NAMALWA (cell line): ENCODE measurements at places on chromosomes 6 and 20.
A peak's percentile ranks its signal among the peaks of the same experiment; 100 is the strongest.

DNA sequence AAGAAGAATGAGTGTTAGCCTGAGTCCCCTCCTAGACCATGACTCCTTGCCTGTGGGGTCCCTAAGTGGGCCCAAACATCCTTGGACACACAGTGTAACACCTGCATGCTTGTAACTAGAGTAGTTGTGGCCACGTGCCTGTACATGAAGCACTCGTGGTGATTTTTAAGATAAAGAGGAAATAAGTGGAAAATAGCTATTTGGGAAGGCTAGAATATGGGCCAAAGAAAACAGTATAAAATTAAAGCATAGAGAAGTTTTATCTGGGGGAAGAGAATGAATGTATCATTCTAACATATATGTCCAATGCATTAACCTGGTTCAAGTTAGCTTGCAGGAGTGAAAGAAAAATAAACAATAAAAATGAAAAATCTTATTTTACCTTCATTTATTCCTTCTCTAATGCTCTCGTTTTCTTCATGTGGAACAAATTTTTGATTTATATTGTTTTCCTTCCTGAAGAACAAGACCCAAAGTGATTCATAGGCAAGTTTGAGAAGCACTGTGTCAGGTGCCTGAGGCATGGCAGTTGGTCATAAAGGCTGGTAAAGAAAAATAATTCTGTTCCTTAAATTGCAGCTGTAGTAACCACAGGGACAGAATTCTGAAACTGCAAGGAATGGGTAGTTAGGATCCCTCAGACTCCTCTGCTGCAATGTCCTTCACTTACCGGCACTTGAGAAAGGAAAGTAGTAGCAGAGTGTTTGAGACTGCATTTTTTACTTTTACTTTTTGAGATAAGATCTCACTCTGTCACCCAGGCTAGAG lies 8.5 kb upstream of the CST3 start:
- DNase-seq, result no peak

DNA sequence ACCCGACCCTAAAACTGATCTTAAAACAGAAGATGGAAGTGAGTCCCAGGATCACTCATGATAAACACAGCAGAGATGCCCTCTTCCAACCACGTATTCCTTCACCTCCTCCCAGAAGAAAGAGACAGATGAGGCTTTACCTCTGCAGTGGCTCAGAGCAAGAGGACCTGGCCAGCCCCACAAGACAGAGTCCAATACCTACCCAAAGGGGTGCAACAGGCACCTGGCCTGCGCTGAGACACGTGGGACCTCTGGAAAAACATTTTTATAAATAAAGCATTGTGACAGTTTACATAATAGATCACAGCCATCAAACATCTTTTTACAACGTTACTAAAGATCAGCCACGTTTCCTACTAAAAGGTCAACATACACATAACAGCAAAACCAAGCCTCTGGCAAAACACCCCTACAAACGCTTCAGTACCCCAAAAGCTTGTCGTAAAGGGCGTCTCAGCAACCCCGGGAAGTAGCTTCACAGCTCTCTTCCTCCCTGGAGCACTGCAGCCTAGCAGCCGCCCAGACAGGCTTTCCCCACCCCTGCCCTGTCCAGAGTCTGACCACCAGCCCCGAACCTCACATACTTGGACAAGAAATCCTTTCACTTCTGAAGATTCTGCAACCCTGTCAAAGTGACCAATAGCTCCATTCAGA lies 2.9 kb downstream of the TAF4 start:
- DNase-seq, result no peak

GRCh38 chr20:32509639-32510066 lies 75.5 kb downstream of the NOL4L start:
- DNase-seq, result peak; percentile 85

- no peak for DNase-seq
Measured at GRCh38 chr6:163284151-163284550, 130.4 kb upstream of the QKI start.

- DNase-seq, result peak; percentile 58
Measured at GRCh38 chr6:131061041-131061750, 1.8 kb downstream of the EPB41L2 start.

DNA sequence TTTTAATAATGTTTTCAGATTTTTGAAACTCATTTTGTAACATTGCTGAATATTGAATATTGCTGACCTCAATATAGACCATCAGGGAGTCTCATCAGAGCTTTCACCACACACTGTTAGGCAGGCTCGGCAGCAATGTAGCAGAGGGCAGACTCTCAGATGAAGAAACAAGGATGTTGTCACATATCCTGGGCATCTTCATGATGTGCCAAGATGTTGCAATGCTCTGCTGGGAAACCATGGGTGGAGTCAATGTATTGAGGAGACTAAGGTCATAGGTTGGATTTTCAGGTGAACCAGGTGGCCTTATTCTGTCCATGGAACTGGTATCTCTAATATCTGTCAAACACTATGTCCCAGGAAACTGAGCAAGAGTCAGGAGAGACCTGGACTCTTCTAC lies 27.3 kb downstream of the NR2E1 start:
- no peak for DNase-seq

DNA sequence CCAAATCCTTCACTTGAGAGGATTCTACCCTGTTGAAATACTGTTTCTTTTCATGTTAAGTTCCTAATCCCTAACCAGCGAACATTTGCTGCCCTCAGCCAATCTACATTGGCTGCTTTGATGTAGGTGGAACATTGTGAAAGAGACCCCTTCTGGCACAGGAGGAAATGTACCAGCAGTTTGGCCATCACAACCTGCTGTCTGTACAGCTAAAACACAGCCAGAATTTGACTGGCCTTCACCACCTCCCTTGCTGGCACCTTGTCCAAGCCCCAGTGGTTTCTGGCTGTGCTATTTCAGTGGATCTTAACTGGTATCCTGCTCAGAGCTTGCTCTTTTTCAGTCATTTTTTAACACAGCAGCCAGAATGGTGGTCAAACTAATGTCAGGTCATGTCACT lies 202.1 kb upstream of the EPHA7 start:
- DNase-seq, result peak; percentile 3

GRCh38 chr6:1075444-1075843 lies 236.5 kb upstream of the FOXQ1 start:
- DNase-seq, result no peak

- no peak for DNase-seq
Measured at GRCh38 chr6:131160254-131160758, 25.0 kb downstream of the AKAP7 start.

GRCh38 chr6:139605350-139605749 lies 230.9 kb upstream of the CITED2 start:
- DNase-seq, result no peak

- no peak for DNase-seq
Measured at GRCh38 chr6:149037051-149037671, 280.4 kb upstream of the TAB2 start.

GRCh38 chr6:131117878-131118277 lies 17.4 kb upstream of the AKAP7 start:
- peak; percentile 23 for DNase-seq

GRCh38 chr6:22221211-22221610 lies 75.6 kb downstream of the PRL start:
- no peak for DNase-seq

DNA sequence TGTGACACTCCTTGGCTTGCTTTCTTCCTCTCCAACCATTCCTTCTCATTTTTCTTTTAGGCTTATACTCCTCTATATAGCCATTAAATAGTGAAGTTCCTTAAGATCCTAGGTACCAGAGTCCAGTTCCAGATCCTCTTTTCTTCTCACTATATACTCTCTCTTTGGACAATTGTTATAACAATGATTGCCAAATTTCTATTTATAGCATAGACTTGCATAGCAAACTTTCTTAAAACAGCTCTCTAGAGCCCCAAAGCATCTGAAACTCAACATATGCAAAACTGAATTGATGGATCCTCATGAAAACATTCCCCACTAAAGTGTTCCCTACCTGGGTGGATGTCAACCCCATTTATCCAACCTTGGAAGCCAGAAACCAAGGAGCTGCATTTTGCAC lies 13.4 kb downstream of the PHIP start:
- no peak for DNase-seq

DNA sequence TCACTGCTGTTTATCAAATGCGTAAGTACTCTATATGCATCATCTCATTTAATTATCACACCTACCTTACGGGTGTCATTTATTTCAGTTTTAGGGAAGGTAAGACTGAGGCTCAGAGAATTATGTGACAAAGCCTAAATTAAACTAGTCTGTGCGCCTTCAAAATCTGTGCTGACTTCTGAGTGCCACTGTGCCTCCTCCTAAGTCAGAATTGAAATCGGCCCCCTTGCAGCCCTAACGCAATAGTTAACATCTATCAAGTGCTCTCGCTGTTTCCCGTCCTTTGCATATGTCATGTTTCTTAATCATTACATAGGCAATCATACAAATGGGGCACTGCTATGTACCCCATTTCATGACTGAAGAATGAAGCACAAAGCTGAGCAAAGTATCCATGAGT lies 79.0 kb upstream of the PDE10A start:
- DNase-seq, result no peak

GRCh38 chr20:37961066-37961465 lies 58.1 kb downstream of the VSTM2L start:
- no peak for DNase-seq

DNA sequence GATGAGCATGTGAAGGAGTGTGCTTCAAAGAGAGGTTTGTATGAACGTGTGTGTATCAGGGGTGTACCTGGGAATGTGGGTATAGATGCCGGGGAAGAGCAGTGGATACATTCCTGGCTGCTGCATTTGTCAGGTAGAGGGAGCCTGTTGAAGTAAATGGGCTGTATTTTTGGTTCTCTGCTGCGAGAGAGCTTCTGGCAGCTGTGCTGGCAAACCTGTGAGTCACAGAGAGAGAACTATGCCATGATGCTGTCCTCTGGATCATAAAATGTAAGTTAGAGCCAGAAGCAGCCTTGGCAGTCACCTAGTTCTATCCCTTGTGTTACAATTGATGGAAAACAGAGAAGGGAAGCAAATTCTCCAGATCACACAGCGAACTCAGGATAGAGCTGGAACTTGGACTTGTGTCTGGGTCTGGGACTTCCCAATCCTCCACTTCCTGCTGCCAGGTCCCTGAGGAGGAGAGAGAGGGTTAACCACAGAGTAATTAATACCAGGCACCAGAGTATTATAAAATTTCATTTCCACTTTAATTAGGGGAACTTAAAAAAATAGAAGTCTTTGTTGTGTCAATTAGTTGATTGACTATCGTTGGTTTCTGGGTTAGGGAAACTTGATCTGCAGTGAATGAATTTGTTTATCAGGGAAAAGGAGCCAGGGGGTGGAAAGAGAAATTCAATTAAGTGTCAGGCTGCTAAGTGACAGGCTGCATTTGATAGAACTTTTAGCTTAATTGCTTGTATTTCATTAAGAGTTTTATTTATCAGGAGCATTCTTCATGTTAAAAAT lies 41.1 kb upstream of the GTSF1L start:
- no peak for DNase-seq

DNA sequence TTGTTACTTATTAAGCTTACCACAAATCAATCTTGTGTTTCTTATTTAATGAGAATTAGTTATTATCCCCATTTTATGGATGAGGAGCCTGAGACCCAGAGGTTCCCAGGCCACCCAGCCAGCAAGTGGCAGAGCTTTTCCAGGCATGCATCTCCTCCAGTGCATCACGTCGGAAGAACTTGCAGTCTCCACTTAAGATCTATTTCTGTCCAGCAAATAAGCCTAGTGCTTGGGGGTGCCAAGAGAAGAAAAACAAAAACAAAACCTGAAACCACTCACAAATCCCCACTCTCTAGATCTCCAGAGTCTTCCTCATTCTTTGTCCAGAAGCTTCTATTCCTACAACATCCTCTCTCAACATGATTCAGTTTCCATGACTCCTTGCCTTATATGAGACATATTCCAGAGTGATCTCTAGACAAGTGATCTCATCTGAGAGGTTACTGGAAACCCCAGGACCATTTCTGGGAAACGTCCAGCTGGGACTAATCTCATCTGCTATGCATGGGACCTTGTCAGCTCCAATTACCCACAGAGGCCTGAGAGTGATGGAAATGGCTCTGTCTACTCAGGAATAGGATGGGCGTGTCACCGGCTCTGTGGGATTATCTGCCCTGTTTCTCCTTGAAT lies 4.1 kb downstream of the GUCA1B start:
- no peak for DNase-seq

DNA sequence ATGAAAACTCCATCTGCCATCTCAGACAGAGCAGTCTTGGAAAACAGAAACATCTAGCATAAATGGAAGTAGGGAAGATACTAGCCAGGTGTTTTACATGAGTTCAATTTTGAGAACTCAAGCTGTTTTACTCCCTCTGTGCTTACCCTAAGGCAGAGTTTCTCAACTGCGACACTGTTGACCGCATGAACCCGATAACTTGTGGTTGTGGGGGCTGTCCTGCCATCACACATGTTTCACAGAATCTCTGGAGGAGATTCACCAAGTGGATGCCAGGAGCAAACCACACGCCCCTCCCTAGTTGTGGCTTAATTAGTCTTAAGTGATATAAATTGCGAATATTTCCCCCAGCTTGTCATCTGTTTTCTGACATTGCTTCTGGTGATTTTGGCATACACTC lies 2.3 kb upstream of the SERPINB6 start:
- no peak for DNase-seq

DNA sequence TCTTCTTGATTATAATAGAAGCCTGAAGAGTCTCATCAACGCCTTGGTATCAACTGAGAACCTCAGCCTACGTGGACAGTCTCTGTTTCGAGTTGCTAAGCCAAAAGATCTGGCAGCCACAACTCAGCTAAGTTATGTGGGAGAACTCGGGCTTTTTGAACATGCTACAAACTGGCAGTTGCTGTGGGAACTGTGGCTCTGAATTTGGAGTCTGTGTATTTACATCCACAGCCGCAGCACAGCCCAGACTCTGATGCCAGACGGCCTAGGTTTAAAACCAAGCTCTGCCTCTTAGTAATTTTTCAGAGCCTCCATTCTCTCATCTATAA lies 35.8 kb downstream of the RIPOR2 start:
- no peak for DNase-seq

DNA sequence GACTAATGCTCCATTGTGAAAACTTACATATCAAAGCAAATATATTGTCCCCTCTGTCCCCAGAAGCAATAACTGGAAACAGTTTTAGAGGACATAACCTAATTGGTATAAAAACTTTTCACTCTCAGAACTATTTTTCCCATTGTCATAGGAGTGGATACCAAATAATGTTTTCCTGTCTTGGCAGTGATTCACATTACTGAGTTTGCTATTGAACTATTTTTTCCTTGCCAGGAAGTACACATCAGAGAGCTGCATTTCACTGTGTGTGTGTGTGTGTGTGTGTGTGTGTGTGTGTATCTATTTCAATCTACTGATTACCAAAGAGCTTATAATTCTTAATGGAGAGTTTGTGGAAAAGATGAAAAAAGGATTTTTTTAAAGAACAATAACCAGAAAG lies 45.4 kb downstream of the AKAP12 start:
- no peak for DNase-seq

DNA sequence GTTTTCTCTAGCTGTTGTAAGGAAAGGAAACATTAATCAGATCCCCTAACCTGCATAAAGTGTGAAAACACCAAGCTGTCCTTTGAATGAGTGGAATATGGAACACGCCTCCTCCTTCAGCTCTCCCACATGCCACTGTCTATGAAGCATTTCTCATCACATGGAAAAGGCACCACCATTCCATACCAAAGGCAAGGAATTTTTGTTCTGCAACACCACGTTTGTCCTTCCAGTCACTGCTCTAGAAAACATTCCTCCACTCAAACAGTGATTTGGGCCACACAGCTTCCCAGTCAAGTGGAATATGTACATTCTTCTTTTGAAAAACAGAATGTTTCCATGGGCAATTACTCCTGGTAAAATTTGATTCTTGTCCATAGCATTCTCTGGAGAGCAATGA lies 120.1 kb downstream of the OPRM1 start:
- DNase-seq, result no peak

GRCh38 chr6:40148882-40149573 lies 214.8 kb upstream of the MOCS1 start:
- peak; percentile 88 for DNase-seq
